Fibroblast of gingiva (primary cell): ENCODE measurements at places on chromosomes 1 and 21.

DNA sequence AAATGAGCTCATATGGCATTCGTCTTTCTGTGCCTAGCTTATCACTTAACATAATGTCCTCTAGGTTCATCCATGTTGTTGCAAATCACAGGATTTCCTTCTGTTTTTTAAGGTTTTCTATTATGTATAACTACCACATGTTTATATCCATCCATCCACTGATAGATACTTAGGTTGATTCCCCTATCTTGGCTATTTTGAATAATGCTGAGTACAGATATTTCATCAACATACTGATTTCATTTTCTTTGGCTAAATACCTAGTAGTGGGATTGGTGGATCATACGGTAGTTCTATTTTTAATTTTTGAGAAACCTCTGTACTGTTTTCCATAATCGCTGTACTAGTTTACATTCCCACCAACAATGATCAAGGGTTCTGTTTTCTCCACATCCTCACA lies 45.0 kb downstream of the GORAB start:
- no peak for DNase-seq

DNA sequence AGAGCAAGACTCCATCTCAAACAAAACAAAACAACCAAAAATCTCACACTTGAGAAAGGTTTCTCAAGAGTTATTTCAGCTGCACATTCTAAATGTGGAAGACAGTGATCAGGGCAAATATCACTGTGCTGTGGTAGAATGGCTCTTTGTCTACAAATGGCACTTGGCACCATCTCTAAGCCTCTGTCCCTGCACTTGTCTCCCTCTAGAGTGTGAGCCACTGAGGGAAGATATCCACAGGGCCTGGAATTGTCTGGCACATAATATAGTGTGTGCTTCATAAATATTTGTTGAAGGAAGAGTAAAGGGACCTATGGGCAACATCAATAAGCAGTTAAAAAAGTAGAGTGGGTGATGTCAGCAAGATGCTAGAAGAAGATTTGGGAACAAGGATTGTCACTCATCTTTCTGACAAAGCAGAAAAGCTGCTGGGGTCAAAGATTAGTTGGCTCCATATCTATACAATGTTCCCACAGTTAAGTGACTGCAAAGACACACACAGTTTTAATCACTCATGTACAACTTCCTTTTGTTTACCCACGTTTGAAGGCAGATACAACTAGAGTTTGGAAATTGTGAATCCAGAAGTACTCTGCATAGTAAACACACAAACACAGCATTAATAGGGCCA lies 19.1 kb downstream of the CD101 start:
- DNase-seq = no peak

GRCh38 chr1:244239261-244239770 lies 188.2 kb downstream of the ZBTB18 start:
- no peak for DNase-seq

DNA sequence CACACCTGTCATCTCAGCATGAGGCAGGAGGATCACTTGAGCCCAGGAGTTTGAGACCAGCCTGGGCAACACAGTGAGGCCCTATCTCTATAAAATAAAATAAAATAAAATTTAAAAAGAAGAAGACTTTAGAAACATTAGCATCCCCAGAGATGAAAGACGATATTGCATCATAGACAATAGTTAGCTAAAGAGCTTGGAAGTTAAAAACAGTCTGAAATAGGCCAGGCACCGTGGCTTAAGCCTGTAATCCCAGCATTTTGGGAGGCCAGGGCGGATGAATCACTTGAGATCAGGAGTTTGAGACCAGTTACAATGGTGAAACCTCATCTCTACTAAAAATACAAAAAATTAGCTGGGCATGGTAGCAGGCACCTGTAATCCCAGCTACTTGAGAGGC lies 59.3 kb downstream of the RIMS3 start:
- no peak for DNase-seq

- no peak for DNase-seq
Measured at GRCh38 chr1:214498021-214498420, 53.4 kb downstream of the PTPN14 start.

- no peak for DNase-seq
Measured at GRCh38 chr1:192488058-192488457, 87.5 kb upstream of the RGS1 start.

DNA sequence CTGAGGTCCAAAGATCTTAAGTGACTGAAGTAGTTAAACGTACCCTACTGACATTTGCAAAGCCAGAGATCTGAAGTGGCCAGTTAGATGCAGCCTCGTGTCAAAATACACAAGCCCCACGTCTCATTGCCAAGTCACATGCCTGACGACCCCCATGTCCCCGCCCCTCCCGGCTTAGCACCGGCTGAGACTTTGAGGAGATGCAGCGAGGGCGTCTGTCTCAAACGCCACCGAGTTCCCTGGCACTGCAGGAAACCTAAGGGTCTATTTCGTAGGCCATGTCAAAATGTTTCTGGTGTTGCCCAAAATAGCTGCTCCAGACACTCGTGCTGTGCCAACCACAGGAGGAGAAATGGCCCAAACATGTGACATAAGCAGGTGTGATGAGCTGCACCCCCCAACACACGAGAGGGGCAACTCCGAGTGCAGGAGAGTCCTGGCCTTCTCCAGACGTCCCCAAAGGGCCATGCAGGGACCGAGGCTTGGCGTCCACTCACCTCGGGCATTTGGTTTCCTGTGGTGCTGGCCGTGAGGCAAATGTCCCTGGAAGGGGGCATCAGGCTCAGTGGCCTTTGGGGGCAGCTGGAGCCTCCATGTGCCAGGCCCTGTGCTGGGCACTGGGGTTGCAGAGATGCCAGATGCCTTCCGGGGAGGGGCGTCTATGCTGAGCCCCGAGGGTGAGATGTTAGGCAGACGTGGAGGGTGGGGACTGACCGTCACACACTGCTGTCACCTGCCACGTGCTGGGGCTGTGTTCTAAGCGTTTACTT lies 67.0 kb downstream of the MATN1 start:
- no peak for DNase-seq

DNA sequence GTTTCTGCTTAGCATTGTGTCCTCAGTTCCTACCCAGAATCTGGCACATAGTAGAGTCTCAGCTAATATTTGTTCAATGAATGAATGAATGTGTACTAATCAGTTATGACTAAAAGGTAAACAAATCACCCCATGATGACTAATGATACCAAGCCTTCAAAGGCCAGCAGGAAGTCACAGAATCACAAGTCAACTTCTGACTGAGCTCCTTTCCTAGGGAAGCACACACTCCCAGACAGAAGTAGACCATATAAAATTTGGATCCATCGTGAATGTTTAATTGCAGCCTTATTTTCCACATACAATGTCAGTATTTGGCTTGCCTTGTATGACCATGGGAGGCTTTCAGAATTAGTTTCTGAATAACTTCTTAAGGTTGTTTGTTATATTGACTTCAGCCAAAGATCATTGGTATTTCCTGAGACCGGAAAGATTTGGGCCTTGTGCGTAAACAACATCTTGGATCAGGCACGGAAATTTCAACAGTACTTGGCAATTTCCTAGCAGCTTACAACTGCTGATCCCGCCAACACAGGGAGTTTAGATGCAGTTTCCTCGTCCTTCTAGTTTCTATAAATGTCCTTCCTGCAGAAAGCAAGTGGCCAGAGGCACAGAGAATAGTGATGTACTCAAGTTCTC lies 185.9 kb upstream of the ATP1B1 start:
- DNase-seq = peak; percentile 65
